ENCODE measurements at places on chromosomes 2 and 18.

- no peak for DNase-seq
Observed at GRCh38 chr2:68253219-68254068, 1.1 kb upstream of the PPP3R1 start.

DNA sequence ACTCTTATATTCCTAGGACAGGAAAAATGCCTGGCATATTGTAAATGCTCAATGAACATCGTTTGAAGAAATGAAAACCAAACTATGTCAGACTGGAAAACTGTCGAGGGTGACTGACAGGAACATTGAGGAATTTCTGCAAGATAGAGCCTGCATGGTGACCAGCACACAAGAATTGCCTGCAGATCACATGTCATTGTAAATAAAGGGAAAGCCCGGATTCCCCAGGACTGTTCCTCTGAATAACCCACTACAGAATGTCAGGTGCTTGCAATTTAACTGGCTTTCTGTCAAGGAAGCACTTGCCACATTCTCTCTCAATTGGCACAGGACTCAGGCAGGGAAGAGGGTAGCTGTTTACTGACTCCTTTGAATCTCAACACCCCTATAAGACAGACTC lies 129.0 kb upstream of the REG3G start:
- DNase-seq, result no peak

GRCh38 chr2:184906709-184907108 lies 308.4 kb downstream of the ZNF804A start:
- no peak for DNase-seq

DNA sequence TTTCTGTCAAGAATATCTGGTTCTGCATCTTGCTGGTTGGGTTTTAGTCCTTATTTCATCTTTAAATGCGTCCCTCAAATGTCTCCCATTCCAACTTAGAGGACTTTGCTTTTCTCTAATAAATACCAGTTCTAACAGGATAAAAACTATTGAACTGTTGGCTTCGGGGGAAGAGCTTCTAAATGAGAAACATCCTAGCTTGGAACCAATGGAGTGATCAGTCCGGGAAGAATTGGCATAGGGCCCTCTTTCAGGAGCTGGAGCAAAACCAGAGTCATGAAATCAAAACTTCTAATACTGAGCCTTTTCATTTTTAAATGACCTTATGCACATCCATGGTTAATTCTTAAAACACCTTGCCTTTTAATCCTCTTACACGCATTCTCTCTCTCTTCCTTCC lies 401.6 kb upstream of the SMIM21 start:
- no peak for DNase-seq

GRCh38 chr2:112055730-112056625 lies 909 bp downstream of the TMEM87B start:
- DNase-seq, result no peak

DNA sequence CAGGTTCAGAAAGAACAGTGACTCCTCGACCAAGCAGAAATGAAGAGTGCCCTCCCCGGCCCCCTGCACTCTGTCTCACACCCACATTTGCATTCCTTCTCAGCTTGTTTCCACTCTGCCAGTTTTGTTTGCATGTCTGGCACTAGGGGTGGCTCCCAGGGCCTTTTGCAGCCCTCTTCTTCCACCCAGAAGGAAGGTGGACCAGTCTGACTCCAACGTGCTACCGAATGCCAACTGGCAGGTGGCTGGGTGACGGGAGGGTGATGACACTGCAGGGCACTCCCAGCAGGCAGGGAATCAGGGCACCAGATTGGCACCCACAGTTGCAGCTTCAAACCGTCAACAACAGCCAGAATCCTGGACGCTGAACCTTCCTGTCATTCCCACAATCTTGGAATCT lies 371.1 kb downstream of the TXNL1 start:
- no peak for DNase-seq

GRCh38 chr2:121200419-121201315 lies 84.3 kb downstream of the TFCP2L1 start:
- no peak for DNase-seq

DNA sequence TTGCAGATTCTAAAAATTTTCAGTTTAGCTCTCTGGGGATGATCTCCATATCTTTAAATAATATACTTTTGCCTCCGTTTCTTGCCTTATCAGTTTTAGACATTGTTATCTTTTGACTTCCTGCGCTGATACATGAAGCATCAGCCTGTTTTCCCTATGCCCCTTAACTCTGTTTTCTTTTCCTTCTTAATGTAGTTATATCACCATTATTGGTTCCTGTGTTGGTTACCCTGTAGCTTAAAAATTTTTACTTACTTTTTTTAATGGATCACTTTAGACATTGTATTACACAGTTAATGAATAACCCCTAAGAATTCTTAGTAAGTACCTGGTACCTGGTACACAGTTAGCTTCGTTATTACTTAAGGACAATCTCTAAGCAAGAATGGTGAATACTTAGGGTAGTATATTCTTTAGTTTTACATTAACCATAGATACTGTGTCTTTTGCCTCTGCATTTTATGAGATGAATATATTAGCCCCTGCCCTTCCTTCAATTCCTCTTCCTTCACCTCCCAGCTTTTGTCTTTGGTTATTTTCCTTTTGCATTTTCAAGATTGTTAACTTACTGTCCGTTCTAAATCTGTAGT lies 40.9 kb downstream of the BABAM2 start:
- DNase-seq, result no peak

DNA sequence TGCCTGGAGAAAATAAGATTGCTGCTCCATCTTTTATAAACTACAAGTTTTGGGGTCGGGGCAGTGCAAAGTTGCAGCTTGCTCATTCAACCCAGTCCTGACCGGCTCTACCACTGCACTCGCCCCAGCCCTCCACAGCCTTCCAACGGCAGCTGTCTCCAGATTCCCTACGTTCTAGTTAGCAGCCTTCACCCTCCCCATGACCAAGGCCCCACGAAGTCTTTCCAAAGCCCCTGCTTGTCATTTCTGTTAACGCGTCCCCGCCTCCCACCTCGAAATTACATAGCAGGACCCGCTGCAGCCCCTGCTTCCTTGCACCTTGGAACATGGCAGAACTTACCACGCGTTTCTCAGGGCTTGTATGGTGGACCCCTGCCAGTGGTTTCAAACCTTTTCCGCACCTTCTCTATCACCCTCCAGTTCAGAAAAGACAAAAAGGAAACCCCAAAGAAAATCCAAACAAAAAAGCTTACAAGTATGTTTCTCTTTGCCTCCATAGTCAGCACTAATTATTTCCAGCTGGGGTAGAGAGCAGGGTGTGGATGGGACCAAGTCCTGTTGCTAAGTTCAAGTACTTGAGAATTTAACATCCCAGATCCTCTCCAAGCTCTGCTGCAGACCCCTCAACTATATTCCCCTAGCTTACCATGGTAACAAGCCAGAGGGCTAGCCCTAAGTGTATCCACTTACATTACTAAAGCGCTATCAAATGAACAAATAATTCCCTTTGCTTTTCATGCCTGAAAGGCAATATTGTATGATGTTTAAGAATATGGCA lies 161.5 kb downstream of the TGIF1 start:
- no peak for DNase-seq

GRCh38 chr2:222311978-222312738 lies 13.4 kb upstream of the PAX3 start:
- no peak for DNase-seq

DNA sequence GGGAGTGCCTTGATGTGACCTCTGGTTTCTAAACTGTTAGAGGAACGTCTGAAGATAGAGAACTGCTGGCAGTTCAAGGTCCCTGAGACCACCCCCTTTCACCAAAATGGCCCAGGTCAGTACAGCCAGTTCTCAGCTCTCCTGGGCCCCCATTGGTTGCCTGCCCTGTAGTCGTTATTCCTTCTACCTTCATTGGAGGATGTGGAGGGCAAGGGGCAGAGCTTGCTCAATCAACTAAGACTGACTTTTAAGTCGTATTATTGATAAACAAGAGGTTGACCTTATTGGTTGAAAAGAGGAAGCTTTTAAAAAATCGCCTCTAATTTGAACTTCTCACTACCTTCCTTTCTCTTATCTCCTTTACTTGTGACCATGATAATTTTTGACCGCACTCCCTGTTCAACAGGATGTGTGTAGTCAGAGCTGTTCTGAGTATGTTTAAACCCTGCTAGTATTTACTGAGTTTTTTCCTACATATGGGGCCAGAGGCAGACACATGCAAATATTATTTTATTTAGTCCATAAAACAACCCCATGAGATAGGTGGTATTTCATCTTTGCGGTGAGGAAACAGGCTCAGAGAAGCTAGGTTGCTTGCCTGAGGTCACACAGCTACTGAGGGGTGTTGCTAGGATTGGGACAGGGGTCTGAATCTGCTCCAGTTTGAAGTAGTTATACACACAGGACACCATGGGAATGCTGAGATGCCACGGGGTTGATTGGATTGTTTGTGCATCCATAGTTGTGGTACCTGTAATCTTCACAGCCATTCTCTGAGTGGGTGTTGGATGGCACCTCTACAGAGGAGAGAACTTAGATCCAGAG lies 65.9 kb downstream of the TMEM247 start:
- no peak for DNase-seq

DNA sequence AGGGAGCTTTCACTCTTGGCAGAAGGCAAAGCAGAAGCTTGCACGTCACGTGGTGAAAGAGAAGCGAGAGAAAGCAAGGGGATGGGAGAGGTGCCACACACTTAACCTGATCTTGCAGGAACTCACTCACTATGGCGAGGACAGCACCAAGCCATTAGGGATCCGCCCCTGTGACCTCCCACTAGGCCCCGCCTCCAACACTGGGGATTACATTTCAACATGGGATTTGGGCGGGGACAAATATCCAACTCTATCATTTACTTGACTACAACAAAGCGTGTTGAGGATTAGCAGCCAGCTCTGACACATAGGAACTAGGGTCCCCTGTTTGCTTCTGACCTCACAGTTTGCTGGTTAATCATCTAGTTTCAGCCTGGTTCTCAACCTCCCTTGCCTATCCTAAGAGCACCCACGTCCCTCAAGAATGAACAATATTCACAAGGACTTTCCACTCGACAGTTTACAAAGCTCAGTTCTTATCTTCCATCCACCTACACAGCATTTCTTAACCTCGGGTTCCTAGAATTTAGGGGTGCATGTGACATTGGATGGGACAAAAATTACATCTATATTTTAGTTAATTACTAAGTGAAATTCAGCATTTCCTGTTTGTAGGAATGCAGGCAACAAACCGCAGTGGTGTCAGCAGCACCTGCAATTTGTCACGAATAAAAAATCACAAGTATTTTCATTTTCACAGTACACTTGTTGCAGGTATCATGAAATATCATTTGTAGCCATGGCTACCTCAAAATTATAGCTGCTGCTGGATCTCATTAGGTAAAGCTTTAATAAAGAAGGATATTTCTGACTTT lies 36.0 kb downstream of the LBH start:
- DNase-seq, result no peak

GRCh38 chr2:237570776-237571335 lies 4.5 kb downstream of the PRLH start:
- DNase-seq, result no peak

- no peak for DNase-seq
Observed at GRCh38 chr2:228655331-228655730, 473.8 kb upstream of the SPHKAP start.

Data from epithelial cell of prostate (primary cell).